ENCODE measurements at places on chromosomes 3 and 15. TPM values are rescaled to one million over a fixed set of nuclear protein-coding genes. Genes with fewer than 3 reads are reported as not detected.

UPK1B gene
- total RNA-seq: 0.43 TPM

EOMES gene
- not detected for total RNA-seq

ROBO1 gene
- total RNA-seq: 39.1 TPM

GOLGA8T gene
- total RNA-seq: not detected

ST8SIA2 gene
- not detected for total RNA-seq

HRG gene
- not detected for total RNA-seq

TNIK gene
- total RNA-seq: 4.8 TPM

ROPN1B gene
- total RNA-seq: 0.39 TPM

CDHR4 gene
- 0.13 TPM for total RNA-seq

PXYLP1 gene
- 32.7 TPM for total RNA-seq

BTLA gene
- not detected for total RNA-seq

P2RY14 gene
- total RNA-seq: not detected

FBXO40 gene
- not detected for total RNA-seq

HAUS2 gene
- 37.2 TPM for total RNA-seq

CFAP100 gene
- total RNA-seq: not detected

STRIT1 gene
- not detected for total RNA-seq

SLC35A5 gene
- total RNA-seq: 77.4 TPM

RAB6B gene
- 0.78 TPM for total RNA-seq

APH1B gene
- total RNA-seq: 19.5 TPM

RTP4 gene
- total RNA-seq: 2.5 TPM

TERC gene
- 119 TPM for total RNA-seq

ACTRT3 gene
- total RNA-seq: 5.0 TPM

SENP7 gene
- total RNA-seq: 19.7 TPM

UBE2E1 gene
- total RNA-seq: 85.1 TPM
